ENCODE measurements at places on chromosomes 11 and 22.

- no peak for DNase-seq
Measured at GRCh38 chr22:31626427-31627150, 35.4 kb downstream of the PISD start.

GRCh38 chr22:30305519-30305905 is 16.2 kb upstream of the CASTOR1 start:
- no peak for DNase-seq

GRCh38 chr22:25347752-25348102 is 128.3 kb downstream of the CRYBB2 start:
- no peak for DNase-seq

GRCh38 chr11:128480066-128480465 is 107.3 kb downstream of the ETS1 start:
- DNase-seq = no peak

DNA sequence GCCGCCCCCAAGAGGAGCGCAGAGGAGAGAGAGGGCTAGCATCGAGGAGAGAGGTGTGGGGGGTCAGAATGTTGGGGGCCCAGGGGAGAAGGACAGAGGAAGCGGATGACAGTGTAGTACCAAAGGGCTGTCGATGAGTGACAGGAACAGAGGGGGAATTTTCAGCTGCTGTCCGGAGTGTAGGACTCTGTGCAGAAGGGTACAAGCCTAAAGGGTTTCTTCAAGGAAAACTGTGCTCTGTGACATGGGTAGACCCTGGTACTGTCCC is 5.3 kb upstream of the NLRP6 start:
- DNase-seq = no peak

DNA sequence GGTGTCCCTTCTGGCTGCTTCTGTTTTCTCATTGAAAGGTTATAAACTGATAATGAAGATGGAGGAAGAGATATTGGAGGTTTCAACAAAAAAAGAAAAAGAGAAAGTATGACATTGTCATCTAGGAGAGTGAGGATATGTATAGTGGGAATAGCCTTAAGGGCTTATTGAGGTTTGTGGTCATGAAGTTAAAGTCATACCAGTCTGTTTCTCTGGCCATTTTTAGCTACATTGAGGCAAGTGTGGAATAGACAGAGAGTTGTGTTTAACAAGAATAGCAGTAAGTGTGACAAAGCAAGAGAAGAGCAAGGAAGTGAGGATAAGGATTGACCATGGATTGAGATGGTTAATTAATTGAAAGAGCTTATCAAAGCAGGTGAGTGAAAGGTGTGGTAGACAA is 110.4 kb downstream of the ELP4 start:
- no peak for DNase-seq

- peak; percentile 7 for DNase-seq
Measured at GRCh38 chr11:58577555-58578135, 1.2 kb upstream of the ZFP91 start.

GRCh38 chr11:93783765-93784144 is 327 bp upstream of the MED17 start:
- DNase-seq = no peak

- peak; percentile 23 for DNase-seq
Measured at GRCh38 chr11:9473408-9473807, 12.6 kb downstream of the ZNF143 start.

GRCh38 chr11:84532364-84532763 is 1094.8 kb downstream of the DLG2 start:
- DNase-seq = no peak

DNA sequence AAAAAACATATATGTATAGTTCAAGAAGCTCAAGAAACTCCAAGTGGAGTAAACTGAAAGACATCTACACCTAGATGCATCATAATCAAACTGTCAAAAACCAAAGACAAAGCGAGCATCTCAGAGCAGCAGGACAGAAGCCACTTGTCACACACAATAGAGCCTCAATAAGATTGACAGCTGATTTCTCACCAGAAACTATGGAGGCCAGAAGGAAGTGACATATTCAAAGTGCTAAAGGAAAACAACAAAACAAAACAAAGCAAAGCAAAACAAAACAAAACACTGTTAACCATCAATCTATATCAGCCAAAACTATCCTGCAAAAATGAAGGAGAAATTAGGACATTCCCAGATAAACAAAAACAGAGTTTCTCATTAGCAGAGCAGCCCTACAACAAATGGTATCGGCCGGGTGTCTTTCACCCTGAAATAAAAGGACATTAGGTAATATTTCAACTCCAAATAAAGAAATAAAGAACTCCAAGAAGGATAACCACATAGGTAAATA is 65.8 kb upstream of the SEPTIN5 start:
- DNase-seq = no peak

GRCh38 chr11:47067401-47067800 is 109.3 kb downstream of the ARFGAP2 start:
- no peak for DNase-seq

- peak; percentile 57 for DNase-seq
Measured at GRCh38 chr11:12893787-12894672, 115.1 kb upstream of the RASSF10 start.

DNA sequence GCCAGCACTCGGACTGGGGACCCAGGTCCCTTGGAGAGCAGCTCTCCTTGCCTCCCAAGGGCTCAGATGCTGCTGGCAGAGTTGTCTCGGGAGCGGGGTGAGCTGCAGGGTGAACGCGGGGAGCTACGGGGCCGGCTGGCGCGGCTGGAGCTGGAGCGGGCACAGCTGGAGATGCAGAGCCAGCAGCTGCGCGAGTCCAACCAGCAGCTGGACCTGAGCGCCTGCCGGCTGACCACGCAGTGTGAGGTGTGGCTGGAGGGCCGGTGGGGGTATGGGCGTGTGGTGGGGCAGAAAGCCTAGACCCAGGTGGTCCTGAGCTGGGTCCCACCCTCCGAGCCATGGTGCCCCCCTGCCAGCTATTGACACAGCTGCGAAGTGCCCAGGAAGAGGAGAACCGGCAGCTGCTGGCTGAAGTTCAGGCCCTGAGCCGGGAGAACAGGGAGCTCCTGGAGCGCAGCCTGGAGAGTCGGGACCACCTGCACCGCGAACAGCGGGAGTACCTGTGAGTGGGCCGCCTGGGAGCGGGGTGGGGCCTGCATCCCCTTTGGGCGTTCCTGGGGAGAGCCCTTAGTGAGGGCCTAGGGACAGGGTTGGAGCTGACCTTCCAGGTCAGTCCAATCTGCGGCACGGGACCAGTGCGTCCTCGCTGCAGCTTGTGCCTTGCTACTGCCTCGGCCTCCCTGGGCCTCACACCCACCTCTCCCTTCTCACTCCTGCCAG is 5.8 kb upstream of the RPS6KA4 start:
- DNase-seq = no peak

GRCh38 chr11:67120881-67121710 is 2.0 kb downstream of the KDM2A start:
- DNase-seq = no peak

DNA sequence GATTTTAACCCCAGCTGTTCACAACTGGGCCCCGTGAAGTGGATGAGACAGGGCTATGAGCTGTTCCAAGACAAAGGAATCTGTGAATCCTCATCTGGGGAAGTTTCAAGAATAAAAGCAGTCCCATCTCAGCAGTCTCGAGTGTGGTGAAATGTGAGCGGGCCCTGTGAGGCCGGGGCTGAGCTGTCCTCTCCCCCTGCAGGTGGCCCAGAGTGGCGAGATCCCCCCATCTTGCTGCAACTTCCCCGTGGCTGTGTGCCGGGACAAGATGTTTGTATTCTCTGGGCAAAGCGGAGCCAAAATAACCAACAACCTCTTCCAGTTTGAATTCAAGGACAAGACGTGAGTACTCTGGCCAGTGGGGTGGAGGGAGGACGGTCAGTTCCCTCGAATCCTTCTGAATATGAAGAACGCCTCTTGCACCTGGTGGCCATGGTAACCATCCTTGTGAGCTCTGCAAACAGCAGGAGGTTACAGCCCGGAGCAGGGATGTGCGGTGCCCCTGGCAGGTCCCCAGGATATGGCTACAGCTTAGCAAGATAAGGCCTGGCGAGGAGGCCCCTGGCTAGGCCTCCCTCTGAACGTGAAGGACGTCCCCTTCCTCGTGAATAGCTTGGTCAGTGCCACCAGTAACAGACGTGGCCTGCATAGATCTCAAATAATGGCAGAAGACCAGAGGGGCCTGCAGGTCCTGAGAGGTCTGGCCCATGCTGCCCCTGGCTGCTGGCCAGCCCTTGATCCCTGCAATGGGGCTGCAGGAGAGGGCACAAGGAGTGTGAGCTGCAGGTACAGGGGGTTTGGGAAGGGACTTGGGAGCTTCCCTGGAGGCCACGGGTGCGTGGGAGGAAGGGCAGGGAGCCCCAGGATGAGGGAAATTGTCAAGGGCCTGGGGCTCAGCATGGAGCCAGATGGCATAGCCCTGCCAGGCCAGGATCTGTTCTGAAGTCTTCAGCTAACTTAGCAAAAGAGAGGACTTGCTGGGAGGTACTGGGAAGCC is 8.4 kb downstream of the LZTR1 start:
- no peak for DNase-seq

DNA sequence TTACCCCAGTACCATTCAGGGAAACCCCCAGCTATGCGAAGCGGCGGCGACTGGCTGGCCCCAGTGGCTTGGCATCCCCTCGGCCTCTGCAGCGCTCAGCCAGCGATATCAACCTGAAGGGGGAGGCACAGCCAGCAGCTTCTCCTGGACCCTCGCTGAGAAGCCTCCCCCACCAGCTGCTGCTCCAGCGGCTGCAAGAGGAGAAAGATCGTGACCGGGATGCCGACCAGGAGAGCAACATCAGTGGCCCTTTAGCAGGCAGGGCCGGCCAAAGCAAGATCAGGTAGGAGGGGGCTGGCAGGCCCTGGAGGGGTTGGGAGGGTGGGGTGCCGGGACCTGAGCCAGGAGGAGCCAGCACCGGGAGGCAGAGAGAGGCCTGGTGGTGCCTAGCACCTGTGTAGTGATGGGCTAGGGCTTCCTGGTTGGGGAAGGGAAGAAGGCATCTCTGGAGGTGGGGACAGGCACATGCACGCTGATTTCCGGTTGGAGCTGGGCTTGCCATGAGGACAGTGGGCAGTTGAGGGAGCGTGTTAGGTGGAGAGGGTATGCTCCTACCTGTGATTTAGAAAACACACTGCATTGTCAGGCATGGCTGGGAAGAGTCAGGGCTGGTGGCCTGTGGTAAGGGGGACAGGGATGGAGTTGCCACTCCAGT is 22.3 kb downstream of the SHANK3 start:
- no peak for DNase-seq

DNA sequence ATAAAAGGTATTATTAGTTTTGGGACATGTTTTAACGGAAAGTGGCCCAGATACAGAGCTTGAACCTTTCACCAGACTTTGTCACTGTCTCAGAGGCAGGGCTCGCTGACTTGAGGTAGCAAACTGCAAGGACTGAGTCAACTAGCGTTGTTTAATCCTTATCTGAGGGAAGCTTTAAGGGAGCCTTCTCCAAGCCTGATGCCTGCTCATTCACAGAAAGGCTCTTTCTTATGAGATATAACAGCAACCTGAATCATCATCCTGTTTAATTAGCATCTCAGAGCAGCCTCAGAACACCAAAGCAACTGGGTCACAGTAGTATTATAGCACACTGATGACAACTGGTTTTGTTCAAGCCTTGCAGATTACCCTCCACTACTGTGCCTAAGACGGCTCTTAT is 54.2 kb upstream of the CYP2D6 start:
- no peak for DNase-seq

GRCh38 chr11:73652856-73653559 is 6.6 kb downstream of the PLEKHB1 start:
- no peak for DNase-seq

- no peak for DNase-seq
Measured at GRCh38 chr11:78194490-78194889, 5.8 kb downstream of the USP35 start.

DNA sequence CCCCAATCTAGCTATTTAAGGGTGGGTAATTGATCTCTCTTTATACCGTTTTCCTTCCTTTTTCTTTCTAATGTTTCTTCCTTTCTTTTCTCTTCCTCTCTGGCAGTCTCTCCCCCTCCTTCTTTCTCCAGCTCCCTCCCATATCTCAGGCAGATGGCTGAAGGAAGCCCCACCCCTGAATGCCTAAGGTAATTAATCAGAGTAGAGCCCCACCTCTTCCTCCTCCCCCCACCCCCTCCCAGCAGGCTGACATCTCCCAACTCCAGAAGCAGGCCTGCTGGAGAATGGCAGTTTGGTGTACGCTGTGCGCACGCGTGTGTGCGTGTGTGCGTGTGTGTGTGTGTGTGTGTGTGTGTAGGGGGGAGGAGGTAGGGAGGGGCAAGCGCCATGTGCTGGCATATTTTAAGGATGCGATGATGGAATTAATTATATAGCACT is 122.6 kb downstream of the APOL5 start:
- DNase-seq = peak; percentile 92

GRCh38 chr22:26374391-26375026 is 54.6 kb upstream of the ASPHD2 start:
- no peak for DNase-seq

GRCh38 chr11:121415856-121416255 is 36.3 kb upstream of the SORL1 start:
- DNase-seq = no peak

DNA sequence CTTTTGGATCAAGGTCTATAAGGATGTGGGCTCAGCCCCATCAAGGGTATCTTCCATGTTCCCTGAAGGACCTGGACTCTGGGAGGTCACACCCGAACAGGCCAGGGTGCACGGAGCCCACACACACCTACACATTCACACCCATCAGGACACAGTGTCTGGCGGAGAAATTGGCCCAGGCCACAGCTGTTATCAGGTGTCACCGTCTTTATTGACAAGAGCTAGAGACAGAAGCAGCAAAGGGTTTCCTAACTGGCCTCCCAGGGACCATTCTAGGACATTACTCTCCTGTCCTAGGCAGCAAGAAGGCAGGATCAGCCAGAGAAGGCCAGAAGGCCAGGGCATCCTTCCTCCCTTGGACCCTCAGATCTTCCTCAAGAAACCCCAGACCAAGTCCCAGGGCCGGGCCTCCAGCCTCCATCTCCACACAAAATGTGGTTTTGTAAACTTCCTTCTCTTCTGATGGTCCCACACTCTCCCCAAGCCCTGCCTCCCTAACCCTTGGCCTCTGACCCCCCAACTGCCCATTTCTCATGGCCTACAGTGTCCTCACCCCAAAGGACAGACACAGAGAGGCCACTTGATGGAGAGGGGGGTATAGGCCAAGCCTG is 8.1 kb downstream of the SSTR3 start:
- no peak for DNase-seq

GRCh38 chr22:45263463-45264269 is 21.1 kb upstream of the UPK3A start:
- DNase-seq = peak; percentile 75

DNA sequence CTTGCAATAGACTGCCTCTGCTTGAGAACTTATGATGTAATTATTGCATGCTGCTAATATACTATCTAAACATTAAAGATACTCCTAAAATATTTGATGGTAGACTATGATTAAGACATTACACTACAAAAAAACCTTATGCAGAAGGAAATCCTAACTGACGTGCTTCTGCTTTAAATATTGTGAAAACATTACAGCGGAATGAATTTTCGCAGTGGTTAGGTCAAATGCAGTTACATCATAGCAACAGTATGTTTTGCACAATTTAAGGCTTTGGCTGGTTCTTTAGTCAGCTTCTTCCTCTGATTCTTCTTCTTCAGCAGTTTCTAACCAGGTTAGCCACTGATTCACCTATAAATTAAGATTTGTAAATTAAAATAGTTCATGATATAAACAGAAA is 11.2 kb downstream of the EIF4G2 start:
- DNase-seq = no peak

Measured in HEK293T (cell line).